NCI-H524 (cell line): ENCODE measurements at places on chromosomes 4 and X.
A peak's percentile ranks its signal among the peaks of the same experiment; 100 is the strongest.

DNA sequence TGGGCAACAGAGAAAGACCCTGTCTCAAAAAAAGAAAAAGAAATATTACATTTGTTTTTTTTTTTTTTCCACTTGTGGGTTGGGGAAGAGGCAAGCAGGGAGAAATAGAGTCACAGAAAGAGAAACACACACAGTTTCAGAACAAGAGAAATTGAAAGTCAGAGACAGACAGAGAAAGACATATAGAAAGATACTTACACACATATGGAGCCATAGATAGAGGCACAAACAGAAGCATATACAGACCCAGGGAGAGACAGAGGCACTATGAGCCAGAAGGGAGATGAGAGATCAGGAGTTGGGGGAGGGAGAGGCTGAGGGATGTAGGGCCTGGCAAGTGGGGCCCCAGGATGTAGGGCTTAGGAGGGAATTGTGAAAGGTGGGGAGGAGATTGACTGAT is 55.2 kb upstream of the GIMD1 start:
- DNase-seq: no peak

DNA sequence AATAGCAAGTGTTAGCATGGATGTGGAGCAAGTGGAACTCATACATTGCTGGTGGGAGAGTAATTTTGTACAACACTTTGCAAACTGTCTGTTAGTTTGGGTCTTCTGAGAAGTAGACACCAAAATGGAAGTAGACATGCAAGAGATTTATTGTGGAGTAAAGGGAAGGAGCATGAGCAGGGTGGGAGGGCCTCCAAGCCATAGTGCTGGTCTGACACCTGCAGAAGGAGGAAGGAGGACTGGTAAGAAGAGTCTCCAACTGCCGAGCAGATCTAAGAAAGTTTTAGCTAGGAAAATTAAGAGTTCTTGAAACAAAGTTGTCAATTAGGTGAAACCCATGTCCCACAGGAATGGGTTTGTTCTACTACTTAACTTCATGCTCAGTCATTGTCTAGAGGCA is 64.0 kb upstream of the DDIT4L start:
- no peak for DNase-seq

DNA sequence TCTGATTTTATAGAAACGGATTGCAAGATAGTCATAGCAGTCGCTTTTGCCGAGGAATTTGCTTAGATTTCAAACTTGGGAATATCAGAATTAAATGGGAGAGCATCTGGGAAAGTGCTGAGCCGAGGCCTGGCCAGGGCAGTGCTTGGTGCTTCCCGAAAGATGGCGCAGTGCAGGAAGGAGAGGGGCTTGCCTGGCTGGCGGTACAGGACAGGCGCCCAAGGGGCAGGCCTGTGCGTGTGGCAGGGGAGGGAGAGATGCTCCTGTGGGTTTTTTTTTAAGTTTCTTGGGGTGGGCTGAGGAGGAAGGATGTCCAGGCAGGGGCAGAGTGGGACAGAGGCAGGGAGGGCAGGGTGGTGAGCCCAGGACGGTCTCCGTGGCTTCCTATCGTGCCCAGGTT is 241.1 kb downstream of the AFAP1 start:
- no peak for DNase-seq

GRCh38 chr4:161132715-161133425 is 1030.9 kb downstream of the FSTL5 start:
- no peak for DNase-seq

DNA sequence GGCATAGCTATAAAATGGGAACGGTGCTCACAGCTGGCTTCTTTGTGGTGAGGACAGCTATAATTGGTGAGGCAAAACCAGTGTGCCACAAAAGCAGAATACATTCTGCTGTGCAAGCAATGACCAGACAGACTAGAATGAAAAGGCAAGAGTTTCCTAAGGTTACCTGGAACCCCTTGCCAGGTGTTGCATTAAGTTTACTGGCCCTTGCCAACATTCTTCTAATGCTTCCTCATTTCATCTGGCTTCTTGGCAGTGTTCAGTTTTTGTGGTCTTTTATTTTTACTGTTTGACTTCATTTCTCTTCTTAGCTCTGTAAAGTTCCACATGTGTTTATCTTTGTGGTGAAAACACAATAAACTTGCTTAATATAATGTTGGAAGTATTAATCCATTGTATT is 131.4 kb downstream of the PTTG2 start:
- no peak for DNase-seq

- no peak for DNase-seq
Measured at GRCh38 chr4:12446657-12447185, 1018.0 kb upstream of the HS3ST1 start.

GRCh38 chr4:172975651-172976229 is 192.9 kb upstream of the GALNT7 start:
- no peak for DNase-seq

DNA sequence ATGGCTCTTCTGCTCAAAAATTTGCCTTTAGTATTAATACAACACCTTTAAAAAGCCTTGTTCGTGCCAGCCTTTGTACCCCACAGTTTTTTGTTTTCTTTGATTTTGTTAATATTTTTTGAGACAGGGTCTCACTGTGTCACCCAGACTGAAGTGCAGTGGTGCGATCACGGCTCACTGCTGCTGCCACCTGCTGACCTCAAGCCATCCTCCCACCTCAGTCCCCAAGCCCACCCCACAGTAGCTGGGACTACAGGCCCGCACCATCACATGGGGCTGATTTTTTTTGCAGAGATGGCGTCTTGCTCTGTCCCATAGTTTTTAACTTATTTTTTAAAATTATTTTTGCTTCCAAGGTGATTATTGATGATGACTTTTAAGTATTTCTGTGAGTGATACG is 134.0 kb downstream of the HTR2C start:
- no peak for DNase-seq

DNA sequence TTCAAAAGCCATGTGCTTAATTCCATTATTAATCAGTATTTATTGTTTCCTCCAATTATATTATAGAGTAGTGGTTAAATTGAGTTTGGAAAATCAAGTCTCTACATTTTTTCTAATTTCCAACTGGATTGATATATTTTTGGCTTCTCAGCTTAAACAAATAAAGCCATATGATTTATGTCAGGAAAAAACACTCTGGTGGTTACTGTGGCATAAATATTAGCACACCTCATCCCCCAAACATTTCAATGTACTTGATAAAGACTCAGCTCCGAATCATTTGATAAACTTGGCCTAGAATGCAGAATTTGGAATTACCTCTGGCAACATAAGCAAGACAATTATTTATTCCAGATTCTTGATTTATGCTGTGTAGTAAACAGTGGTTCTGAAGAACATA is 2313.8 kb downstream of the ARAP2 start:
- no peak for DNase-seq

DNA sequence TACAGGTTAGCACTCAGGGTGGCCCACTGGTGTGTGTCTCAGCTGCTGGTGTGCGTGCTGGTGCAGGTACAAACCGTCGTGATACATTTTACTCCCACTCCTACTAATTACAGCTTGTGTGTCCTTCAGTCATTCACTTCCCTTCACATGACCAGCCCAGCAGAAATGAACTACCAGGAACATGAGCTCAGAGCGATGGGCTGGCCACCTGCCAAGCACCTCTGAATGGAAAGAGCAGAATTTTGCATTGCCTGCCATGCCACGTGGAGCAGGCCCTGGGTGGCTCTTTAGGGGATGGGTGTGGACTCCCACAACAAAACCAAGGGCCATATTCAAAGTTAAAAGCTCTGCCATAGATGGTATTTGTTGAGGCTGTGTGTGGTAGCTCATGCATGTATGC is 58.9 kb upstream of the PGM2 start:
- no peak for DNase-seq

GRCh38 chr4:187125062-187125461 is 401.4 kb upstream of the FAT1 start:
- DNase-seq: no peak

DNA sequence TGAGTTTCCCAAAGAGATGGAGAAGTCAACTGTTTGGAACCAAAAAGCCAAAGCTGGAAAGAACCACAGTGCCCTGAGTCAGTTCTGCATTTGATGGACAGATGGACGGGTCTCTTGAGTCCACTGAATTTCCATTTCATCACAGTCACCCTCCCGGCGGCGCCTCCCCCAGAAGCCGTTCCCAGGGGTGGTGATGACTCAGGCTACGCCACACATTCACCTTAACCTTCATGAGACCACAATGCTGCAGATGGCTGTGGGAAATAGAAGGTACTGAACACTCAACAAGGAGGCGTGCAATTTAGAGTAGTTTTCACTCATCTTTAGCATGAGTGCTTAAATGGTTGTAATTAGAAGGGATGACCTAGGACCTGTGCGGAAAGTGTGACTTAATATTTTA is 61.3 kb downstream of the STOX2 start:
- DNase-seq: no peak

DNA sequence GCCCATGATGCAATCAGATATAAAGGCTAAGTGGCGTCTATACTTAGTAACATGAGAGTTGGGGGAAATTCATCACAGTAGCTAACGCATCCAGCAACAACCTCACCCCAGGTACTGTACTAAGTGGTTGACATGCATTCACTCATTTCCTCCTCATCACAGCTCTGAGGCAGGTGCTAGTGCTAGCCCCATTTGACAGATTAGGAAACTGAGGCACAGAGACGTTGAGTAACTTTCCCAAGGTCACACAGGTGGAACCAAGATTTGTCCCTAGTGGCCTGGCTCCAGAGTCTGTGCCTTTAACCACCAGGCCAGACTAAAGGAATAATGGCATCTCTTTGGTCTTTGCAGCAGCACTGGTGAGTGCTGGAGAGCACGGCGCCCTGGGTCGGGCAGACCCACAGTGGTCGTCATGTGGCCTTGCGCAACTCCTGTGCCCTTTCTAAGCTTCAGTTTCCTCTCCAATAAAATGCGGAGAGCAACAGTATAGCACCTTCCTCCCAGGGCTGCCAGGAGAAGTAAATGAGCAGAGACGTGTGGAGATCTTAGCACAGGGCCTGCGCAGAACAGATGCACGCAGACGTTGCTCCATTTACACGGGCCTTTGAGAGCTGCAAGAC is 186.4 kb downstream of the BCOR start:
- DNase-seq: no peak

DNA sequence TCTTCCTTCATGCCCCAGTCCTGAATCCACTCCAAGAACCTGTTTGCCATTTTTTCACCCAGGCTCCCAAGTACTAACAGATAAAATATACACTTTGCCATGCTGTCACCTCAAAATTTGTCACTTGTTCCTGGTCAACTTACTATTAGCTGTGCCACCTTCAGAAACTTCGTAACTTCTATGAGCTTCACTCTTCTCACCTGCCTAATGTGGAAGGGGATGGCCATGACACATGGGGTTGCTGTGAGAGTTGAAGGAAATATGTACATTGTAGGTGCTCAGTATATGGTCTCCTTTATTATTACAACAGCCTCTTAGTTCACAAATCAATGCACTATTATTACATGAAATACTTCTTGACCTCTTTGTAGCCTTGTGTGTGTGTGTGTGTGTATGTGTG is 10.4 kb downstream of the TMSB4X start:
- no peak for DNase-seq

DNA sequence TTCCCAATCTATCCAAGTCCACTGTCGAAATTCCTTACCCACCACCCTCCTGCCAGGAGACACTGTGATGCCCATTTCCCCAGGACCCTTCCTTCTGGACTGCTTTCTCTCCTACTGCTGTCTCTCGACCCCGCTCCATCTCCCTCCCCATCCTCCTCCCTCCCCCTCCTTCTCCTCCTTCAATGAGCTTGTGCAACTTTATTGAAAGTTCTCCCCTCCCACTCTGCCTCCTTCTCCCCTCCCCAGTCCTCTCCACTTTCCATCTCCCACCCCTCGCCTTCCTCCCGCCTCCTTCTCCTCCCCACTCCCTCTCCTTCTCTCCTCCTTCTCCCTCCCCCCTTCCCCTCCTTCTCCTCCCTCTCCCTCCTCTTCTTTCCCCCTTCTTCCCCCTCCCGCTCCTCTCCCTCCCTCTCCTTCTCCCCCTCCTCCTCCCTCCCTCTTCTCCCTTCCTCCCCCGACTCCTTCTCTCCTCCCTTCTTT is 116.6 kb upstream of the FAT1 start:
- DNase-seq: no peak

DNA sequence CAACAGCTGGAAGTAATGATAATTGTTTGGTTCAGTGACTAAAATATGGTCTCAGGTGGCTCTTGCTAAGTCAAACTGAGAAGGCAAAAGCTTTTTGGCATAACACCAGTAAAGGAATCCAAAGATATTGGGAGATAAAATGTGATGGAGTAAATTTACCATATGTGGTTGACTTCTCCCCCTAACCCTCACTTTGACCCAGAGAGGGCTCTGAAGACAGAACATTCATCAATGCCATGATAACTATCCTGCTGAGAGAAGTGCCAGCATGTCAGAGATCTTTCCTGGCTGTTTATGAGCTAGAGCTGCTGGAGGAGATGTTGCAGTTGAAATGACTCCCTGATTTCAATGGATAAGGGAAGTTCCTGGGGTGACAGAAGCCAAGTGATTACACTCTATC is 213.4 kb downstream of the SPCS3 start:
- no peak for DNase-seq

DNA sequence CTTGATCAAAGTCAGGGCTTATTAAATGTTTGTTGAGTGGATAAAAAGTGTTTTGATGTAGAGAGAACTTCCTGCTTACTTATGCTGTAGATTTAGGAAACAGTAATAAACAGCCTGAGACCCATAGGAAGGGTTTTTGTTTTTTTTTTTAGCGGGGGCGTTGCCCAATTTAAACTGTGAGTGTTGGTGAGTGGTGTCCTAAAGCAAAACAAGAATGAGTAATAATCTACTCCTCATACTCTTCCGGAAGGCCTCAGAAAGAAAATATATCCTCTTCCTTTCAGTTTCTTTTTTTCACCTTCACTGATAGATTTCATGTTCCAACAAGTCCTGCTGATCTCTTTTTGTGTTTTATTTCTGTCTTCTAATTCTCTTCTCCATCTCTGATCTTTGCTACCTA is 104.4 kb upstream of the SCML1 start:
- DNase-seq: no peak

GRCh38 chr4:6916587-6917460 is 7.2 kb downstream of the TBC1D14 start:
- peak; percentile 97 for DNase-seq

DNA sequence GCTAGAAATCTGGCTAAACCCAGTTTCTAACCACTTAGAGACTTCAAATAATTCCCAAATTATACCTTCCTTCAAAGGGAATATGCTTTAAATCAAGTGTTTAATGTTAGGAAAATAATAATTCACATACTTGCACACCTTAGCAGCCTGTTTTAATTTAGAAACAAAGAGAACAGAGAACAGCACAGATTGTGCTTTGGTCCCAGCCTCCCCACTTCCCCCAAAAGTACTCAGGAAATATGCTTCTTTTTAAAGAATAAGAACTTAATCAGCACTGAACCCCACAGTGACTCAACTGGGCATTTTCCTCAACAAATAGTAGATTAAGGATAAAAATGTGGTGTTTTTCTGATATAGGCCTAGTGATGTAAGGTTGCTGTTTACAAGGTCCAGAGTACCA is 295.8 kb downstream of the GBA3 start:
- DNase-seq: no peak

DNA sequence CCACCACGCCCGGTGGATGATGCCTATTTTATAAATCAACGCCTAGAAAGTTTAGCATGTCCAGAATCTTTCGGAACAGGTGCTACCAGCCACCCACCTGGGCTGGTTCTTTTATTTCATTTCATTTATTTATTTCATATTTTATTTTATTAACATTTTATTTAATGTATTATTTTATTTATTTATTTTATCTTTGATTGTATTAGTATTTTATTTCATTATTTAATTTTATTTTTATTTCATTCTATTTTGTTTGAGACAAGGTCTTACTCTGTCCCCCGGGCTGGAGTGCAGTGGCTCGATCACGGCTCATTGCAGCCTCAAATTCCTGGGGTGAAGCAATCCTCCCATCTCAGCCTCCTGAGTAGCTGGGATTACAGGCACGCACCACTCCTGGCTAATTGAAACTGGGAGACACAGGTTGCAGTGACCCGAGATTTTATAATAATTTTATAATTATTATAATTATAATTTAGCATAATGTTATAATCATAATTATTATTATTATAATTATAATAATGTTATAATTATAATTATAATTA is 187.2 kb downstream of the SHOX start:
- DNase-seq: no peak
